ENCODE measurements at places on chromosomes 4 and X.

DNA sequence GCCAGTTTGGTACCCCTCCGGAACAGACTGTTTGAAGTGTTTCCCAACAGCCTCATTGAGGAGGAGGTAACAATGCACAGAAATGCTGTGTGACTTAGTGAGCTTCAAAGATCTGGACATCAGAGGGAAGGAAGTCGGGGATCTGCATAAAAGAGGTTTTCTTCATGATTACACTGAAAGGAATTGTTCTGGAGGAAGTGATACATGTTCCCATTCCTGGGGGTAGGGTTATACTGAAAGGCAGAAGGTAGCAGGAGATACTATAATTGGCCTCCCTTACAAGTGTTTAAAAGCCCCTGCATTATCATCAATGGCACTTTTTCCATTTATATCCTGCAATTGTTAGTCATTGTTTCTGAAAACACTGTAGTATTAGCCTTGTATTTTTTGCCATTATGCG lies 94.0 kb upstream of the DKK2 start:
- no peak for DNase-seq

DNA sequence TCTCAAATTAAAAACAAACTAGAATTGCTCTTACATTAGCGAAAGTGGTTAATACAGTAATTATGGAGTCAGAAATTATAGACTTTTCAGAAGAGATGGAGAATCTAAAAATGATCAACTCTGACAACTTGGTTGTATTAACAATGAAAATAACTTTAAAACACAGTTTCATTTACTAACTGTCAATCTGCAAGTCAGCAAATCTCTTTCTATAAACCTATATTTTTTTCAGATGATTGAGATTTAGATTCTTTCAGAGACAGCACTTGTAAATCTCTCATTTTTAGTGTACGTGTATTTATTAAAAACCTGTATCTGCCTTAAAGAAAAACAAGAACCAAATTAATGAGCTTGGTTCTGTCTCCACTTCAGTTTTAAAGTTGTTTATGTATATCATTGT lies 311.4 kb downstream of the EPHA5 start:
- DNase-seq, result no peak

DNA sequence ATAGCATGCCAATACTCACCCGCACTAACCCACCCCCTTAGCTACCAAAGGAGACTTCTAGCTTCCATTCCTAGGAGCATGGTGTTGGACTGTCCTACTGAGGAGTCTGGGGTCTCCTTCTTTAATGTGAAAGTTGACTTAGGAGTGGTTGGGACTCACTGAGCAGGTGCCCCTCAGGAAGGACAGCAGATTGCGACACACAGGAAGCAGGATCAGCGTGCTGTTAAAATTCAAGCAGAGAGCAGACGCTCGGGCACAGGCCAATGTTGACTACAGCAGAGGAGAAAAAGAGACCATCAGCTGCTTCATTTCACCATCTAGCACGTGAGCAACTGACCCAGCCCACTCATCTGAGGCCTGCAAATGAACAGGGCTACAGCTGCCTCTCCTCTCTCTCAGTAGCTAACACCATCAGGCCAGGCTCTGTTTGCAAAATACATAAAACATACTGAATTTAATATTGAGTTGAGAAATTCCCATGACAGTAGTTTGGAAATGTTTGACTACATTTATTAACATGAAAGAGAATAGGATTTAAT lies 10.8 kb downstream of the NOX1 start:
- DNase-seq, result no peak

DNA sequence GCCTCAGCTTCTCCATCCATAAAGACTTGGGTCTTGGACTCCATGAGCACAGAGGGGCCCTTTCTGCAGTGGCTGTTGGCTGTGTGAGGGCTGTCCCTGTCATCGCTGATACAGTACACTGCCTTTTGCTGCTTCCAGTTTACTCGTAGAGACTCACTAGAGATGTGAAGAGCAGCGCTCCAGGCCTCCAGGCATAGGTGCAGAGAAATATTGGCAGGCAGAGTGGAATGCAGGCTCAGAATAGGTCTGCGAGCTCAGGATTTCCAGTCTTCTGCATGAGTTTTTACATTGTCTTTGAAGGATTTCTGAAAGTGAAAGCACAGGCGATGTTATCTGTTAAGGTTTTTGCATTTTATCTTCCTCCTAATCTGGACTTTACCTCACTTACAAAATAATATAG lies 97.4 kb downstream of the AASDH start:
- DNase-seq, result no peak

DNA sequence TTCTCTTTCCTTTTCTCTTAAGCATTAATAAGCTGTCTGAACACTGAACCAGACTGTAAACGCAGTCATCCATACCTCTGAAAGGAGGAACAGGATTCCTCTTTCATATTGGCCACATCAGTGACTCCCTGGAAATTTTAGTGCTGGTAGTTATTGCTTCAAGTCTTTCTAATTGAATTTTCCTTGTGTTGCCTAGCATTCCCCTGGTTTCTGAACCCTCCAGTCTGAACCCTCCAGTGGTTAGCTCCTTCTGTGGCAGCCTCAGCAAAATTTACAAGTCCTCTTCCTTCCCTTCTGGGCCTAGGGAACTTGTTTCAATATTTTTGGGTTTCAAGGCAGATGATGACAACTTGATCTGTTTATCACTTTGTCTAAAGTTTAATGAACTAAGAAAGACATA lies 7.9 kb downstream of the SPARCL1 start:
- no peak for DNase-seq

- DNase-seq, result no peak
Measured at GRCh38 chr4:1213336-1213995, 35.5 kb downstream of the CTBP1 start.

- no peak for DNase-seq
Measured at GRCh38 chrX:817759-818300, 187.2 kb downstream of the SHOX start.

- no peak for DNase-seq
Measured at GRCh38 chr4:153143527-153144348, 60.5 kb upstream of the TRIM2 start.

DNA sequence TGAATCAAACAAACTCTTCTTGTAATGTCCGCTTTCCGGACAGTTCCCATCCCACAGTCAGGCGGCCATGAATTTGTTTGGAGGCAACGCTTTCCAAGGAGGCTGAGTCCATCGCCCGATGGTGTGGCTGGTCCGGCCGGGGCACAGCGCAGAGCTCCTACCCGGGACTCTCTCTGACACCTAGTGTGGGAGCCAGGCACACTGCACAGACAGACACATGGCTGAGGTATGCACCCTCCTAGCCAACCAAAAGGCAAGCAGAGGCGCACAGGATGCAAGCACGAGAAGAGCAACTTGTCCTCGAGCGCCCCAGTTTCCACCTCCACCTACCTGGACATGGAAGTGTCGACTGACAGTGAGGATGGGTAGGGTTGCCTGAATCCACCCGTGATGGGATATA lies 87.5 kb downstream of the LEF1 start:
- DNase-seq, result no peak

DNA sequence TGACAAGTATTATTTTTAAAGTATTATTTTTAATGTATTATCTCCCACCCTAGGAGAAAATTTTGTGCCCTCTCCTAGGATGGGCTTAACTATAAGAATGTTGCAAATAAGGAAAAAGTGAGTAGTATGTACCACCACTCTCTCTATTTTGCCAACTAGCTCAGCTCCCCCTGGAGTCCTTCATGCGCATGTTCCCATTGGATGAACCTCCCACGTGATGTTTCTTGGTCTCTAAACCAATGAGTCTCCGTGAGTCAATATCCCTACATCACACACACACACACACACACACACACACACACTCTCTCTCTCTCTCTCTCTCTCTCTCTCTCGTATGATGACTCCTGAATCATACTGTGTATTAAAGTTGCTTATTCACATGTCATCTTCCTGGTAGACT lies 129.7 kb upstream of the ZFP42 start:
- no peak for DNase-seq

- no peak for DNase-seq
Measured at GRCh38 chrX:45347877-45348276, 147.2 kb upstream of the DIPK2B start.

DNA sequence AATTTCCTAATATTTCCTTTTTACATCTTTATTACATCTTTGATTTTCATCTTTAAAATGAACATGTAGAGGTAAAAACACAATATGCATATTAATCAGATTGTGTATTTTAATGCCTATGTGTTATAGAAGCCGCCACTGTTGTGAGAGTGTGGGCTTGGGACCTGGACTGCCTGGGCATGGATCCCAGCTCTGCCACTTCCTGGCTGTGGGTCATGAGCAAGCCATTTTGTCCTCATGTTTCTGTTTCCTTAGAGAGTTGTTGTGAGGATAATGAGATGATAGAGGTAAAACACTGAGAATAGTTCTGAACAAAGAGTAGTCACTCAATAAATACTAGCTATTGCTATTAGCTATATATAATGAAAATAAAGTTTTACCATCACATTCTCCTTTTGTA lies 38.4 kb upstream of the SCOC start:
- no peak for DNase-seq

DNA sequence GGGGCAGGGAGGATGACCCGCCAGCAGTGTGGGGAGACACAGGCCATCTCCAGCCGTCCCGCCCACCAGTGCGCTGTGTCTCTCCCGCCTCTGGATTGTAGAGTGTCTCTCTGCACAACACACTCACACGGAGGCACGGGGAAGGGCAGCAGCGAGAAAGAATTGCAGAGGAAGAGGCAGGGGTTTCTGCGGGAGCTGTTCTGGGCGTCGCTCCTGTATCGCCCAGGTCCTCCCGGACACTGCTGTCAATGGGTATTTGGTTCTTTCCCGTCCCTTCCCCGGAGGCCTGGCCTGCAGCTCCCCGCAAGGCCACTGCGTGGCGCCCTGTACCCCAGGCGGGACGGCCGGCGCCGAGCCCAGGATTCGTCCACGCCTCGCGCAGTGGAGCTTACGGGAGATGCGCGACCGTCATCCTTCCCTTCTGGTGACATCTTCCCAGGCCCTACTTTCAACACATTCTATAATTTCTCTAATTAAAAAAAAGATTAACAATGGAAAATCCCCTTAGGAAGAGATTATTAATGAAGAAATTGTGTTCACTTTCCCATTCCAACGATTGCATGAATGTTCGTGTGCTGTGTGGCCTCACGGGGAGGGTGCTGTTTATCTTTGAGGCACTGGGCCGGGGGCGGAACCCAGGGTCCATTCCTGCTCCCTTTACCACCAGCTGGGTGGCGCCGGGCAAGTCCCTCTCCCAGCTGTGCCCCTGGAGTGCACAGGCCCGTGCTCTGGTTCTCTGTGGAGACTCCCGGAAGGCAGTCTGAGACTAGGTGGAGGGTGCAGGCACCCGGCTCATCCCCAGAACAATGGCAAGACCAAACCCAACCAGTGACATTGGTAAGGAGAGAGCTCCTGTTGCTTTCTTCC lies 95.7 kb downstream of the CPZ start:
- no peak for DNase-seq

GRCh38 chrX:107978707-107979307 lies 3.4 kb downstream of the TEX13B start:
- no peak for DNase-seq

- DNase-seq, result no peak
Measured at GRCh38 chr4:52588097-52588496, 71.0 kb downstream of the USP46 start.

DNA sequence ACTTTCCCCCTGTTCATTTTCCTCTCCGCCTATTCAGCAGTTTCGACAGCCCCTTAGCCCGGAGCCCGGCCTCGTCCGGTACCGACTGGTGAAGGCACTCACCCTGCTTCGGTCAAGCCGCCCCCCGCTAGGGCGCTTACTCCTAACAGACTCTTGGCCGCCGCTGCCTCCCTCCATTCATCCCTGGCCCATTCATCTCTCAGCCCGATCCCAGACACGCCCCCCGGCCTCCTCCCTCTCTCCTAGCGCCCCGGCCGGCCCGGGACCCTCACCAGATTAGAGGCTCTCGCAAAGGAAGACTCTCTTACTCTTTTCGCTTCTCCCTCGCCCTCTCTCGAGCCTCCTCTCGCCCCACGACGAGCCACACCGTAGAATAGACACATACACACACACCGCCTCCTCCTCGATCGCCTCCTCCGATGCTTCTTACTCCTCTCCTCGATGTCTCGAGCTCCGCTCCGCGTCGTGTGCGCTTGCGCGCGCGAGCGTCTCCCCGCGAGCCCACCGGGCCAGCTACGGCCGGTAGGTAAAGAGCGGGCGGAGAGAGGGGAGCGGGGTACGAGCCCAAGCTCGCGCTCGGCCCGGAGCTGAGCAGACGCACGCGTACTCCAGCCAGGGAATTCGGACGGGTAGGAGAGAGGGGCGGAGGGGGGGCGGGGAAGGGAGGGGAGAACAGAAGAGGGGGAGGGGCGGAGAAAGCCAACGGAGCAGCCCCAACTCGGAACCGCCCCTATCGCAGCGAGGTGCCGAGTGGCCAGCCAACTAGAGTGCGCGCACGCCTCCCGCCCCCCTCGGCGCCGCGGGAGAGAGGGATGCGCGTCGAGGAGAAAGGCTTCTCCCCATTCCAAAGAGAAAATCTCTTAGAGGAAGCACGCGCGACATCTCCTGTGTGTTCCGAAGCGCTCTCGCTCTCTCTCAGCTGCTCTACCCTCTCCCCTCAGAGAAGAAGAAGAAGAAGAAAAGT lies at the start of gene WNK3:
WNK3 (minus strand) TSS at position 633 of the 964 bp plus-strand sequence.
- no peak for DNase-seq

- no peak for DNase-seq
Measured at GRCh38 chrX:11421805-11422524, 128.8 kb downstream of the AMELX start.

DNA sequence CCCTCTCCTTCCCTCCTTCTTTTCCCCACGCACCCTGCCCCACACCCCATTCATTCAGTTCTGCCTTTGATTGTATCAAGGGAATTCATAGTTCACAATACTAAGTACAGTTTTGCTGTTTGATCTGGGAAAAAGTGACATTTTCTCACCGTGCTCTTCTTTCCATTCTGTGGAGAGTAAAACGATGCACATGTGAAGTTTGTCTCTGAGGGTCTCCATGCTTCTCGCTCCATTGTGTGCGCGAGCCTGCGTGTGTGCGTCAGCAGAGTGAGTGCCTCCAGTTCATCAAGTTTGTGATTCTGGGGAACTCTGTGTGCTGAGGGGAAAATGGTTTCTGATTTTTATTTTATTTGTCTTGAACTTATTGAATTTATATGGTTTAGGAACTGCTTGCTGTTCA lies 1.9 kb downstream of the STK26 start:
- DNase-seq, result no peak

- DNase-seq, result no peak
Measured at GRCh38 chr4:10096201-10096977, 20.2 kb downstream of the WDR1 start.

DNA sequence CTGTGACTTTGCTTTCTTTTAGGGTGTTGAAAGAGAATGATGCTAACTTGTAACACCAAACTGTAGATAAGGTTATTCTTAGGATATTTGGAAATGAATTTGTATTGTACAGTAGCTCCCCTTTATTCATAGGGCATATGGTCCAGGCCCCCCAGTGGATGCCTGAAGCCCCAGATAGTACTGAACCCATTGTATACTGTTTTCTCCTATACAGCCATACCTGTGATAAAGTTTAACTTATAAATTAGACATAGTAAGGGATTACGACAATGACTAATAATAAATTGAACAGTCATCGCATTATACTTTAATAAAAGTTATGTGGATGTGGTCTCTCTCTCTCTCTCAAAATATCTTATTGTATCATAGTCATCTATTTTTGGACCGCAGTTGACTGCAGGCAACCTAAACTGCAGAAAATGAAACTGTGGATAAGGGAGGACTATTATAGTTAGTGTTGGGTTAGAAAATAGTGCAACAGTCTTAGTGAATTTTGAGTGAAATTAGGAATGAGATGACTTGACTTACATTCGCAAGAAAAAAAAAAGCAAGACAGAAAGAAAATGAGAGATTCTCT lies 105.1 kb downstream of the CLDN22 start:
- no peak for DNase-seq
